HepG2 (cell line): ENCODE measurements at places on chromosomes 2 and 18.

GRCh38 chr2:69177063-69177771, 164.2 kb downstream of the ANTXR1 start:
- DNase-seq: peak; percentile 74
- H3K4me3 ChIP-seq: no peak overlapping the region
- H3K4me1 ChIP-seq: peaks cover 68% of the 10 kb centered on the region
- H3K36me3 ChIP-seq: peaks cover 1% of the 10 kb centered on the region; the same call in 1 of the 2 replicates
- peak overlapping the region; percentile 94 for H3K27ac ChIP-seq

GRCh38 chr18:45014047-45014501, 333.4 kb downstream of the SETBP1 start:
- no peak for DNase-seq
- H3K27me3 ChIP-seq: no peaks in the 10 kb centered on the region
- no peaks in the 10 kb centered on the region for H3K36me3 ChIP-seq
- H3K4me1 ChIP-seq: no peaks in the 10 kb centered on the region

- peaks cover 42% of the 10 kb centered on the region for H3K4me1 ChIP-seq
- no peaks in the 10 kb centered on the region for H3K36me3 ChIP-seq
- no peak for DNase-seq
- H3K27me3 ChIP-seq: no peaks in the 10 kb centered on the region
- H3K27ac ChIP-seq: no peak overlapping the region
Measured at GRCh38 chr2:69720404-69720803, 21.5 kb upstream of the ANXA4 start.

- H3K4me3 ChIP-seq: no peak overlapping the region
- H3K27me3 ChIP-seq: no peaks in the 10 kb centered on the region
- no peak overlapping the region for H3K27ac ChIP-seq
- peaks cover 84% of the 10 kb centered on the region for H3K36me3 ChIP-seq
Measured at GRCh38 chr2:134436706-134437105, 182.8 kb downstream of the MGAT5 start.

- H3K27ac ChIP-seq: no peak overlapping the region
- H3K4me3 ChIP-seq: no peak overlapping the region
- H3K4me1 ChIP-seq: peaks cover 42% of the 10 kb centered on the region
Measured at GRCh38 chr2:105929516-105929915, 184.8 kb downstream of the NCK2 start.

DNA sequence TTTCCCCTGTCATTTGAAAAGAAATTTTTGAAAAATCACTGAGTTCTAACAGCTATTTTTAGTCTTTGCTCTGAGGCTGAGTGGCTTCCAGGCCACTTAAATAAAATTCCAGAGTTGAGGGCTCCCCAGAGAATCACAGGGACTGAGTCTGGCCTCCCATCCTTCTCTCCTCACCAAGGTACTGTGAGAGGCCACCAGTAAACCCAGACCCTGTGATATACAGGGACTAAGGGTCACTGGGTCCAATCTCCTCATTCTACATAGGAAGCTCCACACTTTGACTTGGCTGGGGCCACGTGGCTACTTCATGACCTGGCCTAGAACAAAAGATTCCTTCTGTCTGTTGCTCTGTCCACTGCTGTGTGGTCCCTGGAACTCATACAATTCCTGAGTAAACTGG, 123.2 kb upstream of the CDCA7 start:
- H3K4me3 ChIP-seq: no peak overlapping the region
- H3K27me3 ChIP-seq: no peaks in the 10 kb centered on the region
- H3K27ac ChIP-seq: peak overlapping the region; percentile 14
- H3K36me3 ChIP-seq: 0 out of 3 replicates have a peak, but pooled peaks cover 6% of the 10 kb centered on the region
- DNase-seq: peak; percentile 13

DNA sequence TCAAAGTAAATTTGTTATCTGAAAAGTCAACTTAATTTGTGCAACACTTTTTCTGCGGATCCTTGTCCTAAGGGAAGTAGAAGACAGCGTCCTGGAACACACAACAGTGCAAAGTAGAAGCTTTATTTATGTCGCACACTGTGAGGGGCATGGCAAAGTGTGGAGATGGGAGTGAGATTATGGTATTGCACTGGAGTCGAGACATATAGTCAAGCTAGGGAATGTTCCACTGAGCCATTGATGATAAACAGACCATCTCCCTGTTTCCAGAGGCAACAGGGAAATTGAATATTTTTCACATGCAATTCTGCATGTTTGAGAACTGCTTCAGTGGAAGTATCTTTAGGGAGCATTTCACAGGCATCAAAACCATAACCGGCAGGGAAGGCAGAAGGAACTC, 46.2 kb downstream of the LRRTM1 start:
- H3K27me3 ChIP-seq: no peaks in the 10 kb centered on the region
- no peak overlapping the region for H3K4me3 ChIP-seq
- H3K36me3 ChIP-seq: no peaks in the 10 kb centered on the region
- H3K27ac ChIP-seq: no peak overlapping the region
- no peak for DNase-seq

DNA sequence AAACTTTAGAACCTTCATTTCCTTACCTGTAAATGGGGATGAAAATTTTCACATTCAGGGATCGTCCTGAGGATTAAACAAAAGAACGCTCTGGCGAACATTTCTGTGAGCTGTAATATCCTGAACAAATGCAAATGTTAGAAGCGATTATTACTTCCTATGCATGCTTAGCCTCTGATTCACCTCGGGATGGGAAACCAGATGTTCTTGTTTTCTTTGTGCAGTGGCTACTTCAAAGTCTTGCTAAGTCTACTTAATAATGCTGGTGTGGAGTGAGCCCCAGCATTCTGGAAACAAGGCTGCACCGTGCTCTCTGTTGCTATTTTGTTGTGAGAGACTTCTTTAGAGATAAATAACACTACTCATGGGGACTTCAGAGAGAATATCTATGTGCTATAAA, 119.1 kb upstream of the PELI1 start:
- no peak for DNase-seq
- H3K27ac ChIP-seq: no peak overlapping the region

DNA sequence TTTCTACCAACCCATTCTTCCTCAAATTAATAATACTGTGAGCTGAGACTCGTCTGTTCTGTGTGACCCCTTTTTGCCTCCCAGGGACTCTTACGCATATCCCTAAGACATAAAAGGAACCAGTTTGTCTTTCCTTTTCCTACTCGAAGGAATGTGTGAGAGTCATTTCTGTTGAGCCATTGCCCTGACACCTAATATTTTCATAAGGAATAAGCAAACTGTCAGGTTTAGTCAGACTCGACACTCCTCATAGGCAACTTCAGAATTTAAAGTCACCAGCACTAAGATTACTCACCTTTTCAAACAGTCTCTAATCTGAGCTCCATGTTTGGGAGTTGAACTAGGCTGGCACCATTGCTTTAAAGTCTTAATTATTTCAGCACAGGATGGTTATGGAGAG, 305.5 kb downstream of the IKZF2 start:
- no peaks in the 10 kb centered on the region for H3K4me1 ChIP-seq
- H3K27me3 ChIP-seq: no peaks in the 10 kb centered on the region
- no peak overlapping the region for H3K4me3 ChIP-seq
- no peaks in the 10 kb centered on the region for H3K36me3 ChIP-seq
- no peak for DNase-seq
- no peak overlapping the region for H3K27ac ChIP-seq

- DNase-seq: peak; percentile 30
- H3K27me3 ChIP-seq: 0 out of 3 replicates have a peak, but pooled peaks cover 6% of the 10 kb centered on the region
- H3K4me3 ChIP-seq: no peak overlapping the region
- peaks cover 30% of the 10 kb centered on the region for H3K4me1 ChIP-seq
Measured at GRCh38 chr2:29106980-29107388, 8.2 kb upstream of the CLIP4 start.

GRCh38 chr2:88099798-88100488, 27.9 kb downstream of the FABP1 start:
- H3K4me3 ChIP-seq: no peak overlapping the region
- peaks cover 7% of the 10 kb centered on the region for H3K4me1 ChIP-seq
- DNase-seq: no peak
- no peaks in the 10 kb centered on the region for H3K36me3 ChIP-seq
- H3K27me3 ChIP-seq: peaks cover 39% of the 10 kb centered on the region

GRCh38 chr2:112787729-112788393, 3.6 kb upstream of the IL1A start:
- H3K4me1 ChIP-seq: peaks cover 24% of the 10 kb centered on the region
- H3K27me3 ChIP-seq: no peaks in the 10 kb centered on the region
- H3K4me3 ChIP-seq: no peak overlapping the region
- DNase-seq: no peak
- H3K27ac ChIP-seq: no peak overlapping the region
- no peaks in the 10 kb centered on the region for H3K36me3 ChIP-seq

GRCh38 chr2:230412371-230412711, 3.7 kb upstream of the SP100 start:
- H3K36me3 ChIP-seq: no peaks in the 10 kb centered on the region
- DNase-seq: no peak
- peak overlapping the region; percentile 82 for H3K4me3 ChIP-seq
- H3K27ac ChIP-seq: no peak overlapping the region
- no peaks in the 10 kb centered on the region for H3K27me3 ChIP-seq
- H3K4me1 ChIP-seq: peaks cover 49% of the 10 kb centered on the region

DNA sequence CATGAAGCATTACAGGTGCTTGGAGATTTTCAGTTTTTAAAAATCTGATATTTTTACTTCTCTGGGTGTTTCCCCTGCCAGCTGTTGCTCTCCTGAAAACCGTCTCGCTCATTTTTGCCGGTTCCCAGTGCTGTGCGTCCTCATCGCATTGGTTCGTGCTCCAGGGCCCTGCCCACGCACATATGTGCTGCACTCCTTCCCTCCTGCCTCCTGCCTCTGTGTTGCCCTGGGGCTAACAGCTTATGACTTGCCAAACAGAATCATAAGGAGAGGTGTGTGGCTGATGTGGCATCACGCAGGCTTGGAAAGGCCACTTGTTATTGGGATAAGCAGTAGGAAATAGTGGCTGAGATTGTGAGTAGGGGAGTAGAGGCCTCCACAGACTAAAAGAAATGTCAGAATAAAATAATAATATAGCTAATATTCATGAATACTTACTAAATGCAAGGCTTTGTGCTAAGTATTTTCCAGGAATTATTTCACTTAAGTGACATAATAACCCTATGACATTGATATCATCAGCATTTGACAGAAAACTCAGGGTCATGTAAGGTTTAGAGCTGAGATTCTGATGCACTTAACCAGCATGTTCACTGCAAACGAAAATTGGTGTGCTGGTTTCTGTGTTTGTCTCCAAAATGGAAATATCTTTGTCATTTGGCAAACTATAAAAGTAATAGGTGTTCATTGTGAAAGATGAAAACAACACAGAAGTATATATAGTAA, 53.5 kb downstream of the SLC4A1AP start:
- H3K27ac ChIP-seq: no peak overlapping the region
- DNase-seq: no peak
- H3K4me3 ChIP-seq: no peak overlapping the region
- H3K36me3 ChIP-seq: no peaks in the 10 kb centered on the region
- peaks cover 23% of the 10 kb centered on the region for H3K27me3 ChIP-seq

DNA sequence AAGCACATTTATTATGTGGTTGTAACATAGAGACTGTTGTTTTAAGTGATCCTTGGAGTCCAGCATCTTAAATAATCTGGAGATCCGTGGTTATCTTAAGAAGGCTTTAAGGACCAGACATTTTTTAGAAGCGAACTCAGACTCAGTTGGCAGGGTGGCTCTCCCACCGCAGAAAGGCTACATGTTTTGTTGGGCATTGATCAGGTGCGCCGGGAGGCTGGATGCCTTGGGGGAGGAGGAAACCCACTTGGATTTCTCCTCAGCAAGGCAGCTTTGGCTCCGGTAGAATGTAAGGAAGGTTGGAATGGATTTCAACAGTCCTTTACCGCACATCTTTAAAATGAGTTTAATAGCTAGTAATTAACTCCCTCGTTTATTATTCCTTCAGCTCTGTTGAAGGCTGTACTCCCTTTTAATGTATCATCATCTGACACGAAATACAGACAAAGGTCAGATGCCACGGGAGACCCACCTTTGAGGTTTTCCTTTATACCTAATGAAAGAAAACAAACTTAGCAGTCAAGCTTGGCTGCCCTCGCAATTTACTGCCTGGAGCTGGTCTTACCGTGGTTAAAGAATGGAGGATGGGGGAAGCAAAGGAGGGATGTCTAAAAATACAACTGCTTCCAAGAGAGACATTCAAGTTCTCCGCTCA, 1.2 kb downstream of the TMEM200C start:
- no peaks in the 10 kb centered on the region for H3K36me3 ChIP-seq
- H3K4me1 ChIP-seq: peaks cover 11% of the 10 kb centered on the region; the same call in 1 of the 2 replicates
- no peak for DNase-seq

DNA sequence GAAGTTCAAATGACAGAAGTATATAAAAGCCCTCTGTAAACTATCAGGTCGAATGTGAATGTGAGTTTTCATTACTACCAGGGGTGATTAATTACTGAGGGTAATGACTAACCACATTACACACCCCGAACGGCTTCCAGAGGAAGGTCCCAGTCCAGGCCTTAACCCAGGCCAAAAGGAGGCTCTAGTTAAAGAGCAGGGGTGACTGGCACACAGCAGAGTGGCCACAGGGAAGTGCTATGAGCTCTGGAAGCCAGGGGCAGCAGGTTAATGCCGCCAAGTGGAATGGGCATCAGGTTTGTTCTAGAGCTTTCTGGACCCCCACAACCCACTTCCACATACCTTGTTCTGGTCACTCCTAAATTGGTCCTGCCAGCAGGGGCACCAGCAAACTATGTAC, 87.7 kb downstream of the BCL11A start:
- no peak overlapping the region for H3K27ac ChIP-seq
- peaks cover 10% of the 10 kb centered on the region for H3K4me1 ChIP-seq
- no peaks in the 10 kb centered on the region for H3K27me3 ChIP-seq
- no peaks in the 10 kb centered on the region for H3K36me3 ChIP-seq
- no peak overlapping the region for H3K4me3 ChIP-seq

- H3K4me1 ChIP-seq: no peaks in the 10 kb centered on the region
- no peaks in the 10 kb centered on the region for H3K27me3 ChIP-seq
- H3K36me3 ChIP-seq: peaks cover 1% of the 10 kb centered on the region; the same call in 1 of the 2 replicates
- DNase-seq: peak; percentile 27
- H3K4me3 ChIP-seq: no peak overlapping the region
- H3K27ac ChIP-seq: no peak overlapping the region
Measured at GRCh38 chr18:54149078-54149697, 75.3 kb downstream of the MBD2 start.

DNA sequence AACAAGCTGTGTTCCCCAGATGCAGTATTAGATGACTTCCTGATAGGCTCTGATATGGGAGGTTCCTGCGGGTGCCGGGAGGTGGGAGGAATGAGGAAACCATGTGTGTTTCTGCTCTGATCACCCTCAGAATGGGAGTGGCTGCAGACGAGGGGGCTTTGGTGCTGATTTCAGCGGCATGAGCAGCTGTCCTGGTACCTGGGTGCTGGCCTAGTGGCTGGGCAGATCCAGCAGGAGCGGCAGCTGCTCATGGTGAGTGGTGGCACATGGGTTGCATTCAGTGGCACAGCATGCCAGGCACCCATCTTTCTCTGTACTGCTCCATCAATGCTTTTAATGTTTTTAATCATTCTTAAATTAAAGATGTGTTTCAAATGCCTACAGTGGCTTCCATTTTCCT, 177.2 kb upstream of the NETO1 start:
- H3K27ac ChIP-seq: no peak overlapping the region
- H3K4me3 ChIP-seq: no peak overlapping the region
- H3K27me3 ChIP-seq: no peaks in the 10 kb centered on the region
- H3K36me3 ChIP-seq: no peaks in the 10 kb centered on the region
- no peak for DNase-seq

- no peaks in the 10 kb centered on the region for H3K36me3 ChIP-seq
- DNase-seq: no peak
- peaks cover 35% of the 10 kb centered on the region for H3K4me1 ChIP-seq
- no peak overlapping the region for H3K4me3 ChIP-seq
- H3K27ac ChIP-seq: no peak overlapping the region
- H3K27me3 ChIP-seq: no peaks in the 10 kb centered on the region
Measured at GRCh38 chr2:43262951-43263350, 36.5 kb upstream of the ZFP36L2 start.

GRCh38 chr18:13221869-13222855, 3.6 kb downstream of the LDLRAD4 start:
- no peak overlapping the region for H3K4me3 ChIP-seq
- H3K27me3 ChIP-seq: no peaks in the 10 kb centered on the region
- no peaks in the 10 kb centered on the region; the same call in 2 of the 3 replicates for H3K36me3 ChIP-seq
- DNase-seq: no peak
- H3K27ac ChIP-seq: no peak overlapping the region
